Keratinocyte (primary cell): ENCODE measurements at places on chromosomes 3 and 15. TPM values are rescaled to one million over a fixed set of nuclear protein-coding genes. Genes with fewer than 3 reads are reported as not detected.

KNG1 gene
- 0.12 TPM in 1 of 3 replicates, not detected in the others for polyA plus RNA-seq

SLC22A13 gene
- polyA plus RNA-seq: 0.09 to 0.54 TPM (median 0.25 TPM) in 3 replicates

ARHGEF26 gene
- 1.4 to 2.2 TPM (median 2.0 TPM) in 3 replicates for polyA plus RNA-seq

CCDC39 gene
- not detected in 3 replicates for polyA plus RNA-seq

DPPA2 gene
- polyA plus RNA-seq: not detected in 3 replicates

GOLGA8S gene
- 0.01 TPM in 1 of 3 replicates, not detected in the others for polyA plus RNA-seq

LMAN1L gene
- not detected in 3 replicates for polyA plus RNA-seq

PRTG gene
- polyA plus RNA-seq: not detected in 3 replicates

NCEH1 gene
- 8.0 to 17.4 TPM (median 13.2 TPM) in 3 replicates for polyA plus RNA-seq

TMEM115 gene
- polyA plus RNA-seq: 22.4 to 43.8 TPM (median 31.6 TPM) in 3 replicates

THUMPD3 gene
- 42.1 to 59.8 TPM (median 42.6 TPM) in 3 replicates for polyA plus RNA-seq

SLC2A2 gene
- not detected in 3 replicates for polyA plus RNA-seq

PROS1 gene
- 1.5 to 6.7 TPM (median 3.8 TPM) in 3 replicates for polyA plus RNA-seq

PPP1R14D gene
- polyA plus RNA-seq: not detected in 3 replicates

ASB7 gene
- 9.5 to 10.8 TPM (median 10.4 TPM) in 3 replicates for polyA plus RNA-seq

SIN3A gene
- polyA plus RNA-seq: 12.4 to 26.1 TPM (median 19.4 TPM) in 3 replicates

TMEM40 gene
- 240 to 475 TPM (median 311 TPM) in 3 replicates for polyA plus RNA-seq

RRP9 gene
- polyA plus RNA-seq: 21.8 to 34.5 TPM (median 23.8 TPM) in 3 replicates

LRTM1 gene
- polyA plus RNA-seq: not detected in 3 replicates

AZI2 gene
- 51.2 to 89.1 TPM (median 81.8 TPM) in 3 replicates for polyA plus RNA-seq

DNA sequence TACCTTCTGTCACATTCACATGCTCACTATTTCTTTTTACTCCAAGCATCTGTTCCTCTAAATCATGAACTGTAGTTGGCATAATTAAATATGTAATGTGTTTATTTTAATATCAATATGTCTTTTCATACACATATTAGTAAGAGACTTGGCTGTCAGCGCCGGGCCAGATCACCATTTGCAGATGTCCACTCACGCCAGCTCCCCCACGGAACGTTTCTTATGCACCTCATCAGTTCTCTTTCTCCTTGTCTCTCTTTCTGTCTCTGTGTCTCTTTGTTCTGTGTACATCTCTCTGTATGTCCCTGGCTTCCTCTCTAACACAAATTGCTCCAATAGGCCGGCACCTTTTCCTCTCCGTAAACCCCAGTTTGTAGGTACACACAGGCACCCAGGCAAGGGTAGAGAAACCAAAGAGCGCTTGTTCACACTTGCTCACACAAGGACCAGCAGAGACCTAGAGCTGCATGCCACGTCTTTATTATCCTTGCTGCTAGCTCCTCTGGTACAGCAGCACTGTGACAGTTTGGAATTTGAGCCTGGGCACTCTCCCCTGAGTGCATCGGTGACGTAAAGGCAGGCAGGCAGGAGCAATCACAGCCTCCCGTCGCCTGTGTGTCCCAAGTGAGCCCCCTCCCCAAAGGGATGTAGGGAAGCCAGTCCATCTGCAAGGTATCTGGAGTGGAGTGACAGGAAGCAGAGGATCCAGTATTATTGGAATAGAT is 40.4 kb downstream of the CACNA1D start:
- DNase-seq: no peak

- no peak for DNase-seq
Measured at GRCh38 chr3:43729707-43730414, 39.1 kb downstream of the ABHD5 start.

DNA sequence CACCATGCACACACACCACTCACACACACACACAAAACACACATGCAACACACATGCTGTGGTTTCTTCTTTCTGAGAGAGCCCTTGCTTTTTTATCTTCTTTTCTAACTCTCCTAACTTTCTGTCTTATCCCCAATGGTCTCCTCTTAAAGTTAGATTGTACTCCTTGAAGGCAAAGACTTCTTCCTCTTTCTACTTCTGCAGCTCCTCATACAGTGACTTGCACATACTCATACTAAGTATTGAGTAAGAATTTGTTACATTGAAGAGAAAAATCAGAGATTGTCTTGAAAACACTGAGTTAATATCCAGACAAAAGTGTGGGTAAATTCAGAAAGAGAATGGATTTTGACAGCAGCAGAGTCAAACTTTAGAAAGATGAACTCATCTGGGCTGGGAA is 64.4 kb downstream of the GTPBP8 start:
- no peak for DNase-seq

GRCh38 chr3:145704020-145704419 is 457.0 kb downstream of the PLOD2 start:
- DNase-seq: no peak

- DNase-seq: no peak
Measured at GRCh38 chr3:9201955-9202354, 47.5 kb downstream of the SRGAP3 start.

- no peak for DNase-seq
Measured at GRCh38 chr3:169327546-169328356, 335.8 kb downstream of the MECOM start.

GRCh38 chr3:147415286-147415685 is 6.1 kb downstream of the ZIC1 start:
- no peak for DNase-seq

DNA sequence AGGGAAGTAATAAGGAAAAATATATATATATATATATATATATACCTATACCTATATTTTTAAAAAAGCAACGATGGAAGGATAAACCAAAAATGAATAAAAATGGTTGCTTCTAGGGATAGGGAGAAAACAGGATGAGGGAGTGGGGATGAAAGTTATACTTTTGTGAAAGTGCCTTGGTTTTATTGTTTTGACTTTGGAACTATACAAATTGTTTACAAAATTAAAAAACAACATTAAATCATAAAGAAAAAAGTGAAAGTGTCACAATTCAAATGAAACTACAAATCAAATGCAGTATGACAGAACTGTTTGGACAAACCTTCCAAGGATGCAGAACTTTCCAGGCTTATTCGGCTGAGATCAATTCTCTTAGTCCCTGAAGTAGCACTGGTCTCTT is 54.4 kb downstream of the SLC24A1 start:
- DNase-seq: no peak

- DNase-seq: no peak
Measured at GRCh38 chr15:85770096-85771041, 24.4 kb downstream of the KLHL25 start.

GRCh38 chr3:160486459-160486869 is 36.9 kb upstream of the TRIM59 start:
- no peak for DNase-seq

DNA sequence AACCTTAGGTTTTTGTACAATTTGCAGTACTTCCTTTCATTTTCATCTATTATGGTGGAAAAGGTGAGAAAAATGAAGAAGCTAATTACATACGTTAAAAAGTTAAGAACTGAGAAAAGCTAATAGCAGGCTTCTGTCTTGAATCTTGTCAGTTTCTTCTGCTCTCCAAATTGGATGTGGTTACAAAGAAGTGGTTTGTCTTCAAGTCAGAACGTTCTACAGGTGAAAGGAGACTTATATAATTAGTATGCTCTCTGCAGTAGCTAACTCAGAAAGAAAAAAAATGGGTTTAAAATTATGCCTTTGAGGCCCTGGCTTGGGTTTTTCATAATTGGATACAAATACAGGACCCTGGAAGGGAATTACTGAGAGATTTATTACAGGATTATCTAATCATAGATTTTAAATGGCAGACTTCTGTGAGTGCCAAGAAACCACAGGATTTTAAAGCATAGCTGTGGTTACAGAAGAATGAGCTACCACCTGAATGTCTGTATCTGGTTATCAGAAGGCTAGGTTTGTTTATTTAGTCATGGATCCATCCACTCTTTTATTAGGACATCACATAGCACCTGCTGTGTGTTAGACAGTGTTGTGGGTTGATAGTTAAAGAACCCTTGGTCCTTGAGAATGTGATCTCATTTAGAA is 528.1 kb upstream of the MCTP2 start:
- DNase-seq: no peak

GRCh38 chr15:77506311-77507142 is 85.8 kb downstream of the HMG20A start:
- no peak for DNase-seq

GRCh38 chr3:95629802-95630201 is 1184.6 kb upstream of the EPHA6 start:
- no peak for DNase-seq

GRCh38 chr3:188298585-188298984 is 144.6 kb downstream of the LPP start:
- DNase-seq: no peak

- DNase-seq: no peak
Measured at GRCh38 chr3:151772825-151773480, 39.2 kb downstream of the AADACL2 start.

- DNase-seq: no peak
Measured at GRCh38 chr3:172355836-172356235, 92.4 kb downstream of the GHSR start.

DNA sequence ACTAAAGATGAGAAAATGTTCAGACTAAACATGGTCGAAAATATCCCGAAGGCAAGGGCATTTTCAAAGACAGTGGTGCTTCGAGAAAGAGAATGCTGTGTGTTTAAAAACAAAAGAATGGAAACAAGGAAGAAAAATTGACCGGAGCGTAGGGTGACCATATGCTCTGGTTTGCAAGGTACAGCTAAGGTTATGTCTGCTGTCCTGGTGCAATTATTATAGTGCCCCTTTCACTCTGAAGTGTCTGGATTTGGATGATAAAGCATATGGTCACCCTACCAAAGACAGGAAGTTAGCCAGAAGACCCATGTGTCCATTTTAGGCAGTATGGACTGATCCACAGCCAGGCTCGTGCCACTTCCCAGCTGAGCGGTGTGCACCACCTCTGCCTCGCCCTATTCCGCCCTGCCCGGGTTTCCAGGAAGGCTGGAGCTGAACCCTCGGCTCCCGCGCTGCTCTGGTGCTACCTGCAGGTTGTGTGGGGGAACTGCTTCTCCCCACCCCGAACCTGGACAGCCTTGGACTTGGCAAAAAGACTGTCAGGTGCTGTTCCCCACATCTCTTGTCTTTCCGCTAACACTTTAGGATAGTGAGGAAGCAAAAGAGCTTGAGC is 25.2 kb downstream of the GOLGA6D start:
- peak; percentile 17 for DNase-seq

DNA sequence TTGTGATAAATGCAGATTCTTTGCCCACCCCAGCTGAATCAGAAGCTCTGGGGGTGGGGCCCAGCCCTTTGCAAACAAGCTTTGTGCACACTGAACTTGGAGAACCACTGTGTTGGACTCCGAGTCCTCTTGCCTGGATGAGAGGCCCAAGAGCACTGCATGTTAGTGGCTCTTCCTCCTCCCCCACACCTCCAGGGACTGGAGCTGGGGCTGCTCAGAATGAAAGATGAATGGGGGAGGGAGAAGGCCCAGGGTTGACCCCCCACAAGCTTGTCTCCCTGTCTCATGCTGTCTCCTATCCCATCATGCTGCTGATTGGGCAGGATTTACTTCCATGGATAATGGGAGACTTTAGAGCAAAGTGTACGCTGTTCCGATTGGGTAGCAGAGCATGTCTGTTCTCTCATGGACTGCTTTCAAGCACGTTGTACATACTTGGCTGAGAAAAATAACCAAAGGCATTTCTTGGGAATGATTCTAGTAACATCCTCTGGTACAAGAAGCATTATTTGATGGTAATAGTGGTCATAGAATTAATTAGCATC is 99.6 kb downstream of the PGPEP1L start:
- DNase-seq: no peak

DNA sequence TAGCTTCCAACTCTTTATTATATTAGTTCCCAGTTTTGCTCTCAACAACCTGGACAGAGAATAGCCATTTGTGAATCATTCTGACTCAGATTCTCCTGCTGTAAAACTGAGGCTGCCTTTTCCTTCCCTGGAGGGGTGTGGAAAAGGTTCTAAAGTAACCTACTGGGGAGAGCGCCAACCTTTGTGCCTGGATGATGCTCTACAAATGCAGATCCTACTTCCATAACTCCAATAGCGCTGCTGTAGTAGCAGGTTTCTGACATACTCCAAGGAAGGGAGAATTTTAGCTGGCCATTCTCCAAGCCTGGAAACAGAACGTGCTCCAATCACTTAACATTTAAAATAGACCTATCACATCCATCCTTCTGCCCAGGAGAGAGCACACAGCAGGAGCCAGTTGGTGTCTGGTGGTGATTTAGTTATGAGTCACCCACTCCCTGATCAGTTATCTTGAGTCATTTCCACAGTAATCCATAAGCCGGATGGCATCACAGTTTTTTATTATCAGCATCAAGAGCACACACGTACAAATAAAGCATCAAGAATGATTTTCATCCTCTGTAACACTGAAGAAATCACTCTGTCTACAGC is 38.3 kb downstream of the MYH15 start:
- peak; percentile 77 for DNase-seq

- no peak for DNase-seq
Measured at GRCh38 chr15:56719021-56719612, 14.2 kb downstream of the ZNF280D start.

GRCh38 chr15:73691396-73691795 is 7.2 kb downstream of the CD276 start:
- DNase-seq: peak; percentile 73

GRCh38 chr3:20752416-20752815 is 566.4 kb upstream of the SGO1 start:
- DNase-seq: no peak

DNA sequence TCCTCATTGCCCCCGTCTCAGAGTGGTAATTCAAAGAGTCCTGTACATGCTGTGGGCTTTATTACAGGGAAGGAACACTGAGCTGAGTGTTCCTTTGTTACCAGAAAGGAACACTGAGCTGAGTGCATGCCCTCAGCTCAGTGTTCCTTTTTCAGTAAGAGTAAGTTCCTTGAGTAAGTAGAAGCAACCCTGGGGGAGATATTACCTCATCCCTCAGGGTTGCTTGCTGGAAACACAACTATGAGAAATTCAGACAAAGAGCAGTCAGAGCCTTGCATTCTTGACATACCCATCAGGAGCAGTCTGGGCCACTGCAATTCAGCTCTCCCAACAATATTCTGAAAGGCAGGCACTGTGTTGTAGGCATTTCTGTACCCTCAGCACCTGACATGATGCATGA is 17.0 kb downstream of the CHRM5 start:
- DNase-seq: no peak

DNA sequence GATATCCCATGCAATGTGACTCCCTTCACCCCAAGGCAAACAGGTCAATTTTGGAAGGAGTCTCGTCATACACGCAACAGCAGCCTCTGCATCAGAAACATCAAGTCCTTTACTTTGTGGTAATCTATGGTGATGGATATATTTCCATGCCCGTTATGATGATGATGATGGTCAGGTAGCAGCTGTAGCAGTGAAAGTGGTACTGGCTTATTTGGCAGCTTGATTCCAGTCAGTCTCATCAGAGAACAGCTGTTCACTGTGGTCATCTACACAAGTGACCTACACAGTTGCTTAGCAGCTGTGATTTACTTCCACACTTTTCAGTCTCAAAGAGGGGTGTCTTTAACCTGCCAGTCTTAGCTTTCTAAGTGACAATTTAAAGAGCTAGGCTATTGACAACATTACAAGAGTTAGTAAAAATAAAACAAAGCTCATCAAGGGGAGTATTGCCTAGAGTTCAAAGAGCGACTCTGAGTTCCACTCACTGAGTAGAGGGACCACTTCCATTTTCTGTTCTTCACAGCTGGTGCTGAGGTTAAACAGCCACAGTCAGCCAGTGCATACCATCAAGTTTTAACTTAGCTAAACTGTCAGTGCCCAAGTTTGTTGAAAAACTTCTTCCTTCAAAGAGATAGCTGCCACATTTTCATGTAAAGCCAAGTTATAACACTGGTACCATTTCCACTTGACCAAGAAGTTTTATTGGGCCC is 587.4 kb upstream of the KCNMB2 start:
- DNase-seq: no peak

GRCh38 chr3:191761906-191762305 is 300.9 kb downstream of the PYDC2 start:
- no peak for DNase-seq

- DNase-seq: no peak
Measured at GRCh38 chr3:129233538-129233937, 15.9 kb upstream of the COPG1 start.

- DNase-seq: no peak
Measured at GRCh38 chr3:71907996-71908395, 123.0 kb upstream of the PROK2 start.
